ENCODE measurements at places on chromosomes 3 and 15.

DNA sequence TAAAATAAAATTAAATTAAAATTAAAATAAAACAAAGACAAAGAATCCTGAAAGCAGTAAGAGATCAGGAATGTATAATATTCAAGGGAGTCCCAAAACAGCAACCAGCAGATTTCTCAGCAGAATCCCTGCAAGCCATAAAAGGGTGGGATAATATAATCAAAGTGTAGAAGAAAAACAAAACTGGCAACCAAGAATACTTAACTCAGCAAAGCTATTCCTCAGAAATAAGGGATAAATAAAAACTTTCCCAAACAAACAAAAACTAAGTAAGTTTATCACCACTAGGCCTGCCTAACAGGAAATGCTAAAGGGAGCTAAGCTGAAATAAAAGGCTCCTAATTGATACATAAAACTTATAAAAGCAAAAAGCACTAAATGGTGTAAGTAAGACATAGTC is 29.8 kb downstream of the THBS1 start:
- DNase-seq, result no peak

- DNase-seq, result peak; percentile 14
Observed at GRCh38 chr3:143895805-143896204, 47.5 kb upstream of the SLC9A9 start.

DNA sequence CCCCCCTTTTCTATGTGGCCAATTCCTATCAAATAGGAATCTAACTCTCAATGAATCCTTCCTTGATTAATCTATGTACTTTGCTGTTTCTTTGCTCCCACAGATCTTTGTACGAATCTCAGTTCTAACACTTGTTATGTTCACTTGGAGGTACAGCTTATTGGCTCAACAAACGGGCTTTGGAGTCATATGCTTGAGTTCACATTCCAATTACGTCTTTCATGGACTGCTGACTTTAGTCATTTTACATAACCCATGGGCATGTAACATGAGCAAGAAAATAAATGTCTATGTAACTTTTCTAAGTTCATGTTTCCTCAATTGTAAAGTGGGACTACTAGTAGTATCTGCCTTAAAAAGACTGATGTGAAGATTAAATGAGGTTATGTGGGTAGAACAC is 123.2 kb upstream of the TBC1D5 start:
- no peak for DNase-seq

- DNase-seq, result no peak
Observed at GRCh38 chr3:152403632-152404066, 134.9 kb downstream of the MBNL1 start.

DNA sequence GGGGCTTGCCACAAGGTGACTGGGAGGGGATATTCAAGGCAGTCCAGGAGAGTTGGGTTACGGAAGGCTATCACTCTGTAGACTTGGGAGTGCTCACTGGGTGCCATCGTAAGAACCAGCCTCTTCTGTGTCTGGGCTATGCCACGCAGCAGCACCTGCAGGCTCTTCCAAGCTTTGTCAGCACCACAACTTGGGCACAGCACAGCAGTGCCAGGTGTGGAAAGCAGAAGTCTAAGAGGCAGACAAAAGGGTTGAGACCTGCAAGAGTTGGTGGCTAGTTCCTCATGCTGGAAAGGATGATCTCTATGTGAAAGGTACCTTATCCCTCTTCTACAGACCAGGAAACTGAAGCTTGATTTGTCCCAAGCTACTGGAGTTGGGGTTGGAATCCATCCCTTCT is 15.8 kb downstream of the CX3CR1 start:
- no peak for DNase-seq

DNA sequence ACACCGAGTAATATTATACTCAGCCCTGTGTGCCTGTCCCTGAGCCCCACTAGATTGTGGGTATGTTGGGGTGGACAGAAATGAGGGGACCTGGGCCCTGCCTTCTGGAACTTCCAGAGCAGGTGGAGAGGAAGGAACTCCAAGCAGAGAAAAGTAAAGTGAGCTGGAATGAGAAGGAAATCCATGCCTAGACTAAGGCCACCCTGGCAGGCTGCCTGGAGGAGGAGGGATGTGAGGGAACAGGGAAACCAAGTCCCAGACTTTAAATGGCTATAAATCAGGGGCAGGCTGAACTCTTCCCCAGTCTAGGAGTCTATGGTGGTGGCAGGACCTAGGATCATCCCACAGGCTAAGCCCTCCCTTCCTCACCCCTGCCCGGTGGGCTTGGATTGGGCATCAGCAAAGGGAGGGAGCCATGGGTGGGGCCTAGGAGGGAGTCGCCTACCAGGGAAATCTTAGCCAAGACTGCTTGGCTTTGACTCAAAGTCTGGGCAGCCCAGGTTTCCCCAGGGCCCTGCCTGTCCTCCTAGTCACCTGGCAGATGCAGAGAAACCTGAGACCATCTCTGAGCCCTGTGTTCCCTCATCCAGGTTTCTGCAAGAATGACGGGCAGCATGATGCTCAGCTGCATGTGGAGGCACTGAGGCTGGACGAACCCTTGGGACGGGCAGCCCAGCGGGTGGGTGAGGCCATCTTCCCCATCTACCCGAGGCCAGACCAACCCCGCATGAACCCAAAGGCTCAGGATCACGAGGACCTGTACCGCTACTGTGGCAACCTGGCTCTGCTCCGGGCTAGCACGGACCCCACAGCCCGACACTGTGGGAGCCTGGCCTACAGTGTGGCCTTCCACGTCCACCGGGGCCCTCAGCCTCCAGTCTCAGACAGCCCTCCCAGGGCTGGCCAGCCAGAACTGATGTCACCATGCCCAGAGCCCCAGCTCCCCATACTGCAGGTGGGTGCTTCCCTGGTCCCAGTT is 15.6 kb upstream of the STRA6 start:
- no peak for DNase-seq

DNA sequence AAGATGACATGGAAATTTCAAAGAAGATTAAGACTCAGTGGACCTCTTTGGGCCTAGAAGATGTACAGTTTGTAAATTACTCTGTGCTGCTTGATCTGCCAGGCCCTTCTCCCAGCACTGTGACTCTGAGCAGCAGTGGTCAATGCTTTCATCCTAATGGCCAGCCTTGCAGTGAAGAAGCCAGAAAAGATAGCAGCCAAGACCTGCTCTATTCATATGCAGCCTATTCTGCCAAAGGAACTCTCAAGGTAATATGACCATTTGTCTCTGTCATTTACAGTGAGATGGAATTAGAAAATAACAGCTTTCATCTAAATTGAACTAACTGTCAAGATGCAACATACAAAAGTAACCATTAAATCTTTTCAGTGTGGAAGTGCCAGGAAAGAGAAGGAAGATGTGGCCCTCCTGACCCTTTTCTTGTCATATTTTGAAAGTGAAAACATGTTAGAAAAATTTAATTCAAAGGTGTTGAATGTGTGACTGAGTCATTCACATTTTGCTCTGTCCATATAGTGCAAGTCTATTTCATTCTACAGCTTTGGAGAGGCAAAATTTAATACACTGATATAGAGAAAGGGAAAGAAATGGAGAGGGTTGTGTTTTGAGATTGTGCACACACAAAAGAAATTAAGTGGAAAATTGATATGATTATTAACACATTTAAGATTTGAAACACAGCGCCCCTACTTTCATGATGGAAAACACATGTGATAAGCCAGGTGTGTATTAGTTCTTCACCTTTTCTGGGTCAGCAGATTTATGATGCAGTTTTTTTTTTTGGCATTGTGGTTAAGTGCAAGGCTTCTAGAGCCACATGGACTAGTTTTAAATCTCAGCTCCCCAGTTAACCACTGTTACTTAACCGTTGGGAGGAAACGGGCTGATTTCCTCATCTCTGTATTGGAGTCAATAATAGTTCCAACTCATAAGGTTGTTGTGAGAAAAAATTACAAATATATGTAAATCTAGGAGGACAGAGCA is 375.1 kb downstream of the NAALADL2 start:
- DNase-seq, result no peak

GRCh38 chr3:2765002-2765579 is 345.1 kb downstream of the IL5RA start:
- peak; percentile 34 for DNase-seq

GRCh38 chr15:78981532-78982313 is 36.9 kb upstream of the CTSH start:
- DNase-seq, result no peak

DNA sequence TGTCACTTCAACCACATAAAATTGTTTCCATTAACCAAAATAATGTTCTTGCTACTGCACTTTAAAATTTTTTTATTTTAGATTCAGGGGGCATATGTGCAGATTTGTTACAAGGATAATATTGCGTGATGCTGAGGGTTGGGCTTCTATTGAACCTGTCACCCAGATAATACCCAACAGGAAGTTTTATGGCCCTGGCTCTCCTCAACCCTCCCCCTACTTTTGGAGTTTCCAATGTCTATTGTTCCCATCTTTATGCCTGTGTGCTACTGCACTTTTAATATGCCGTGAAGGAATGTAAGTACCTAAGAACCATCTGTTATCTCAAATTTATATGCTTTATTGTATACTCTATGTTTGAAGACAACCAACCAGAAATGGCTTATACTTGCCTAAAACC is 42.0 kb upstream of the IMPG2 start:
- no peak for DNase-seq

DNA sequence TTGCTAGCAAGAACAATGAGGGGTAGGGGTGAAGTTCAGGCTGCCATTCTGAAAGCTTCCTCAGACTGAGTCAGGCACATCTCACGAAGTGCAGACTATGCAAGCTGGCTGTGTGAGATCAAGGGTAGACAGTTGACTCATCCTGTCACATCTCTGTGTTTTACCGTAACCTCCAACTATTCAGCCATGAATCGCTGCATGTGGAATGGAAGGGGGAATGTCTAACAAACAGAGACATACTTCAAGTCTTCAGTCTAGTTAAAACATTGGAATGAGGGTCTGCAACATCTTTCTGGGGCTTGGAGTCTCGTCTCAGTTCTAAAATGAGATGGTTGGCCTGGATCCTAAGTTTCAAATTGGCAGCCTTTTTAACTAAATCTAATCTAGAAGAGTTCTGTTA is 25.9 kb downstream of the AGTR1 start:
- DNase-seq, result no peak

DNA sequence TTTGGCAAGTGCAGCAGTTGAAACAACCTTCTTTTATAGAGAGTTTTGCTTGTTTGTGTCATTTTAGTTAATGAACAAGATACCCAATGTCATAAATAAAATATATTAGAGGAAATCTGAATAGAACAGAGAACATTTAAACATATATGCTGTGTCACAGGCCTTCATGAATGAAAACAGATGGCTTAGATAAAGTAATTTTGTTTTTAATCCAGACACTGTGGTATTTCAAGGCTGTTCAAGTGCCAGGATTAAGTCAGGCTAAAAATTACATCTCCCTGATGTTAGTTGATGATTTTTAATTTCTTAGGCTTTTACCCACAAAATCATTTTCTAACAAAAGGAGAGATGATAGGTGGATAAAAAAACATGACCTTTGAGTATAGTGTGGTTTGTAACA is 4.9 kb upstream of the ACKR4 start:
- peak; percentile 45 for DNase-seq

- DNase-seq, result no peak
Observed at GRCh38 chr3:120364821-120365220, 15.7 kb upstream of the LRRC58 start.

DNA sequence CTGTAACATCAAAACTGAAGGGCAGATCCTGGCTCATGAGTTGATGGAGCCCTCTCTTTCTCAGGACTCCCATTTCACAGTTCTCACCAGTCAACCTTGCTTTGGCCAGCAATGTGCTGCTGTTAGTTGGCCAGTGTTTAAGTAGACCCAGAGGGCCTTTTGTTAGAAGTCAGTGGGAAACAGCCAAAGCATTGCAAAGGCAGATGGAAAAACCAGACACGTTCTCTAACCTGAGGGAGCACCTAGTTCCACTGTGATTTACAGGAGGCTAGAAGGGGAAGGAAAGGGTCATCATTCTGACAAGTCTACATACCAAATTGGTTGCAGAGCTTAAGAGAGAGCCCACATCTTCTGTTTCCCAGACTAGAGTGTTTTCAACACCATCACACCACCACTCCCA is 196.4 kb downstream of the OPA1 start:
- no peak for DNase-seq

- no peak for DNase-seq
Observed at GRCh38 chr3:108718454-108718853, 38.8 kb downstream of the RETNLB start.
